ENCODE measurements at places on chromosomes 2 and 18. TPM values are rescaled to one million over a fixed set of nuclear protein-coding genes. Genes with fewer than 3 reads are reported as not detected.

ANKRD30B gene
- total RNA-seq: not detected

- H3K36me3 ChIP-seq: no peaks in the 10 kb centered on the region
- DNase-seq: no peak
- no peak overlapping the region for H3K27ac ChIP-seq
- H3K4me3 ChIP-seq: no peak overlapping the region
- H3K27me3 ChIP-seq: no peaks in the 10 kb centered on the region
These were observed 67.9 kb downstream of the RHOB start for GRCh38 chr2:20514596-20515269.

DNA sequence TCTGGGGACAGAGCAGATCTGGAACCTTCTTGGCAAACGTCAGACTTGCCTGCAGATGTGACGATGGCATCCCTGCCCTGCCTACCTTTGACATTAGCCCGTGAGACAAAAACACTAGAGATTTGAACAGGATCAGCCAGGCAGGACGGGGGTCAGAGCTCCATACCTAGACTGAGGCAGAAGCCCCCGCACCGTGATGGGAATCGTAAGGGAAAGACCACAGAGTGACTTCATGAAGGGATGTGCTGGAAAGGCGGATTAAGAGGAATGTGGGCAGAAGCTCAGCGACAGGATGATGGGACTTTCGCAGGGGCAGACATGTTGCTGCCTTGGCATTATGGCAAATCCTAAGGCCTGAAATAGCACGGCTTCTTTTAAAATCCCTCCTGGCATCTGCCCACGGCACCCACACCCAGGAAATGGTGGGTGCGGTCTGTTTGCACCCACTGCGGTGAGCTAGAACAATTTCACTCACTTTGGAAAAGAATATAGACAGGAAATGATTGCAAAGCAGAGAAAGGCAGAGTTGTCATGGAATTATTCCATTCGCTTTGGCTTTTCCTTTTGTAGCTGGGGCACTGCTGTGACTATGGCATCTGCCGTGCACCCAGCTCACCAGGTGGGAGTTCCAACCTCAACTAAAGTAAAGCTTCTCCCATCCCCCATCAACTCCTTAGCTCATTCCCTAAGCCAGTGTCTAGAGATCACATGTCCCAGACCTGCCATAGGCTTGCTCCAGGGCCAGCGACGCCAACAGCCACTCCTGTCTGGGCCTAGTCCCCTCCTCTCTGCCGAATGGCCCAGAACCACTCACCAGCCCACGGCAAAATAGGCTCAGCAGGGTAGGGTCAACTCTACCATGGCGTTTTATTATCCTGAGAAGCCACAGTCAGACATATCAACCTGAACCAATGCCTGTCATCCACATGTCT lies 112.7 kb upstream of the NPAS2 start:
- peaks cover 29% of the 10 kb centered on the region for H3K4me1 ChIP-seq
- no peaks in the 10 kb centered on the region for H3K36me3 ChIP-seq

- no peak overlapping the region for H3K4me3 ChIP-seq
- no peak overlapping the region for H3K27ac ChIP-seq
These were observed 3.1 kb downstream of the PAIP2B start for GRCh38 chr2:71223767-71224333.

DNA sequence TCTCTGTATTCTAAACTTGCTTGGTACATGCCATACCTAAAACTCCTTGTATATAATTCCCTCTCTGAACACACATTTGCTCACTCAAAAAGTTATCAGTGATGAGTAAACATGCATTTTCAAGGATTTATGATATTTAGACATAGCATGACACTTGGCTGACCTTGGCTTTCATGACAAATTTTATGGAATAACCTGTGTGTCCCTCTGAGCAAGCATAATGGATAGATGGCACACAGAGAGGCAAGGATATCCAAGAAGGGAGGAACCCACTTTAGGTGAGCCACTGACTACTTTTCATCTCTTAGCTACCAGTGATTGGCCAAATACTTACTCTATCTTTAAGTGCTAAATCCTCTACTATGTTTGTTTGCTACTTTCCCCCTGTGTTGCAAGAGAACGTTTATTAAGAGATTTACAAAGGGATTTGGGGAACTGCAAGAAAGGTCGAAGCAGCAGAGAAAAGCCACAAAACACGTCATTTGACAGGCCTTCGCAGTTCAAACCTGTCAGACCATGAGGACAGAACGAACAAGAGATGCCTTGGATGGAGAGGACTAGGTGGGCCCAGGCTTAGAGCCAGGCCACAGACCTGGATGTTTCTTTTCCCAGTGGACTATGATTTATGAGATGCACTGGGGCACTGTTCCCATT lies 379.9 kb downstream of the NBAS start:
- H3K36me3 ChIP-seq: peaks cover 48% of the 10 kb centered on the region
- H3K27ac ChIP-seq: no peak overlapping the region
- H3K4me1 ChIP-seq: peaks cover 32% of the 10 kb centered on the region
- DNase-seq: no peak
- no peak overlapping the region for H3K4me3 ChIP-seq
- H3K27me3 ChIP-seq: peaks cover 25% of the 10 kb centered on the region

DNA sequence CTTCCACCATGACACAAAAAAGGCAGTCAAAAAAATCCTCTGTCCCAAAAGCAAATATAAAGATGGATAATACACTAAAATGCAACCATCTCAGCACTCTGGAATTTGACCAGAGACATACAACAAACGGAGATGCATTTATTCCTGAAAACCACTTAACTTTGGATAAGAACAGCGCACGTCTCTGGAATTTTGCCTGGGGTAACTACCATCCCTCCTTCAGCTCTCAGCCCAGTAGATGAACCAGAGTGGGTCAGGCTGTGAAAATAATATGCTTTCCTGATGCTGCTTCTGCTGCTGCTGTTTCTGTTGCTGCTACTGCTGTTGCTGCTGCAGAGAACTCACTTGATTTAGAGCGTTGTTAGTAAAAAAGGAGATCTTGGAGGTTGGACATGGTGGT lies 133.8 kb upstream of the ACVR2A start:
- peaks cover 4% of the 10 kb centered on the region for H3K36me3 ChIP-seq
- DNase-seq: no peak
- no peak overlapping the region for H3K27ac ChIP-seq

Data from activated CD4-positive, alpha-beta T cell treated with anti-CD3 and anti-CD28 coated beads for 36 hours (primary cell).